Fibroblast of skin of abdomen (primary cell): ENCODE measurements at places on chromosomes 16 and 17.

- no peak for DNase-seq
These were observed 290.4 kb downstream of the ABCC12 start for GRCh38 chr16:47865337-47865855.

GRCh38 chr16:19168371-19169081 is 486 bp downstream of the SYT17 start:
- no peak for DNase-seq

DNA sequence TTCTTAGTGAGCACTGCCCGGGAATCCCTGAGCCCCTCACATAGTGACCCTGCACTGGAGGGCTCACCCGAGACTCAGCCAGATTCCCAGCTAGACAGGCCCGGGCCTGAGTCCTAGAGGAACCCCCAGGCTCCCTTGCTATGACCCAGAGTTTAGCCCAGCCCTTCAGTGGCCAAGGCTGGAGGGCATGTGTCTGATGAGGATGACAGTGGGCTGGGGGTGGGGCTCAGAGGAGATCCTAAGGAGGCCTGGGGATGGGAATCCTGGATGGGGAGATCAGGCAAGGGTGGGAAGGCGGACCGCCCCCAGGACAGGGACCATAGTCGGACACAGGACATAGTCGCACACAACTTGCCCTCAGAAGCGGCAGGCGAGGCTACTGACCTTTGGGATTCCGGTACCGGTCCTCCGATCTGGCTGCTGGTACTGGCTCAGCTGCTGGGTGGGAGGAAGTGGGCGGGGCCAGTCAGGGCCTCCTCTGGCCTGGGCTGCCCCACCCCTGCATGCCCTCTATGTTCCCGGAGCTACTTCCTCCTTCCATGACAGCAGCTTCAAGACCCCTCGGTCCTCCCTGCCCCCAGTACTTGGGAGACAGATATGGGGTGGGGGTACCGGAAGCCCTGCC is 1.1 kb downstream of the CD79B start:
- DNase-seq, result no peak

- DNase-seq, result no peak
These were observed 52.1 kb upstream of the ABCC11 start for GRCh38 chr16:48299471-48299870.

GRCh38 chr17:42782166-42783061 is 2.0 kb downstream of the WNK4 start:
- no peak for DNase-seq

DNA sequence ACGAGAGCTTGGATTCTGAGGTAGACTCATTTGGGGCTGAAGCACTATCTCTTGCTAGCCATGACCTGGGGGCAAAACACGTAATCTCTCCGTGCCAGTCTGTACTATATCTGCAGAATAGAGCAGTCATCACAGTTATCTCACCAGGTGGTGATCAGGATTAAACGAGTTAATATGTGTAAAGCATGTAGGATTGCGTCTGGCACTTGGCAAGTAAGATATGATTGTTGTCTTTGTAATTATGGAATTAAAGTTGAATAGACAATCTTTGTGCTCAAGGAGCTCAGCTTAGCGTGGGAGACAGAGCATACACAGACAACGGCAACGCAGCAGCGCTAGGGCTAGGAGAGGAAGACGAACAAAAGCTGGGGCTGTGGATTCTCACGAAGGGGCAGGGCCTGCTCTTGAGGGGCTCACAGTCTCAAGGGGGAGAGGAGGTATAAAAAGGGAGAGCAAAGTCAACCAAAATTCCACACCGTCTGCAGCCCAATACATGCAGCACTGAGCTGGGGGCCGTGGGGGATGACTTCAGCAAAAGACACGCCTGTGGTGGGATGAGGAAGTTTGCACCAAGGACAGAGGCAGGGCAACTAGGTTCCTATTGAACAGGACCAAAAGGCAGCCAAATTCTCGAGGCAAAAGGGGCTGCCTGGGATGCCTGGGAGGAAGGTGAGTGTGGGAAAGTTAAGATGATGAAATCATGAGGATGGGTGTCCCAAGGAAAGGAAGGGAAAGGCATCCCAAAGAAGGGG is 68.6 kb downstream of the SDK2 start:
- DNase-seq, result no peak

DNA sequence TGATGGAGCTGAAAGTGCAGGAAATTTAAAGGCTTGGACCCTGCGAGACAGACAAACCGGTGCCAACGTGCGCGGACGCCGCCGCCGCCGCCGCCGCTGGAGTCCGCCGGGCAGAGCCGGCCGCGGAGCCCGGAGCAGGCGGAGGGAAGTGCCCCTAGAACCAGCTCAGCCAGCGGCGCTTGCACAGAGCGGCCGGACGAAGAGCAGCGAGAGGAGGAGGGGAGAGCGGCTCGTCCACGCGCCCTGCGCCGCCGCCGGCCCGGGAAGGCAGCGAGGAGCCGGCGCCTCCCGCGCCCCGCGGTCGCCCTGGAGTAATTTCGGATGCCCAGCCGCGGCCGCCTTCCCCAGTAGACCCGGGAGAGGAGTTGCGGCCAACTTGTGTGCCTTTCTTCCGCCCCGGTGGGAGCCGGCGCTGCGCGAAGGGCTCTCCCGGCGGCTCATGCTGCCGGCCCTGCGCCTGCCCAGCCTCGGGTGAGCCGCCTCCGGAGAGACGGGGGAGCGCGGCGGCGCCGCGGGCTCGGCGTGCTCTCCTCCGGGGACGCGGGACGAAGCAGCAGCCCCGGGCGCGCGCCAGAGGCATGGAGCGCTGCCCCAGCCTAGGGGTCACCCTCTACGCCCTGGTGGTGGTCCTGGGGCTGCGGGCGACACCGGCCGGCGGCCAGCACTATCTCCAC is at the start of gene NOG:
TSS of gene NOG (plus strand) at position 54 of the 674 bp plus-strand sequence. CDS start at position 579, 525 bp downstream.
- peak; percentile 76 for DNase-seq

- no peak for DNase-seq
These were observed 75.6 kb downstream of the GNAO1 start for GRCh38 chr16:56266641-56267607.

DNA sequence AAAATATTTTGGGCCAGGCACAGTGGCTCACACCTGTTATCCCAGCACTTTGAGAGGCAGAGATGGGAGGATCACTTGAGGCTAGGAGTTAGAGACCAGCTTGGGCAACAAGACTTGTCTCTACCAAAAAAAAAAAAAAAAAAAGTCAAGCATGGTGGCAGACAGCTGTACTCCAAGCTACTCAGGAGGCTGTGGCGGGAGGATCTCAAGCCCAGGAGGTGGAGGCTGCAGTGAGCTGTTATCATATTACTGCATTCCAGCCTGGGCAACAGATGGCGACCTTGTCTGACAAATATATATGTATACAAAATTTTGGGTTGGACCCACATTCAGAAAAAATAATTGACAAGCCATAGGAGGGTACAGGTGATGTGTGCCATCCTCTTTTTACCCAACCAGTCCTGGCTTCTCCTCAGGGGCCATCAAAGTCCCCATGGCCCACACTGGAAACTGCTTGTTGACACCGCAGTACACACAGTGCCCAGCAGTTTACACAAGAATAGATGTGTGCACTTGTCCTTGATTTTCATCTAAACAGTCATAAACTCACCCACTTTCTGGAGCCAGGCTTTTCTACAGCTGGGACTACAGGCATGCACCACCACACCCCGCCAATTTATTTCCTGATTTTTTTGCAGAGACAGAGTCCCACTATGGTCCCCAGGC is 1.7 kb downstream of the CES2 start:
- no peak for DNase-seq

- DNase-seq, result no peak
These were observed 377 bp upstream of the CRHR1 start for GRCh38 chr17:45783593-45784292.

- no peak for DNase-seq
These were observed 16.6 kb downstream of the SOX8 start for GRCh38 chr16:998211-998610.

DNA sequence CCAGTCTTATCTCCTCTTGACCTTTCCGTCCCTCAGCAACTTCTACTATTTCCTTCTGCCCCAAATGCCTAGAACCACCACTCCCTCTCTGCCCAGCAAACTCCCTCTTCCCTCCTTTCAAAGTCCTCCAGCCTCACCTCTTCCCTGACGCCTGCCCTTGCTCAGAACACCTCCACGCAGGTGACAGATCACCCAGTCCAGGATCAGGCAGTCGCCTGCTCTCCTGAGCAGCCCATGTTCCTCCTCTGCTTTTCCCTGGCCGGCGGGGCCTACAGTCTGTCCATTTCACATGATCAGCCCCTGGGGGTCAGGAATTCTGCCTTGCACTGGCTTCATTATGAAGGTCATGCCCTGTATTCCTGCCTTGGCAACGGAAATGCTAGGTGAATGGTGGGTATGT is 422 bp downstream of the CD300LF start:
- DNase-seq, result no peak

GRCh38 chr16:30974348-30974747 is 10.7 kb upstream of the HSD3B7 start:
- DNase-seq, result no peak

DNA sequence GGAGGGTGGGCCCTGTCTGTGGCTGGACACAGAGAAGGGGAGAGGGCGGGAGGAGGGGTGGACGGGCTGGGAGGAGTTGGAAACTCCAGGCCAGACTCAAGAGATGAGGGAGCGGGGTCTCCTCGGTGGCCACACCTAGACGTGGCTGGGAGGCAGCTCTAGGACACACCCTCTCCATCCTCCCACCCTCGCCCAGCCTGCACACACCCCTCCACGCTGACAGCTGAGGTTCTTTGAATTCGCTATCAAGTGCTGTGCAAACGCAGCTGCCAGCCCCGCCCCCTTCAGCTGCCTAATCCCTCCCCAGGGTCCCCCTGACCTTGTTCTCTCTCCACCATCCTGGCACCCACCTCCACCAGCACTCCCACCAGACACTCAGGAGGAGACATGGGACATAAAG is 48.7 kb downstream of the DNAH17 start:
- no peak for DNase-seq

DNA sequence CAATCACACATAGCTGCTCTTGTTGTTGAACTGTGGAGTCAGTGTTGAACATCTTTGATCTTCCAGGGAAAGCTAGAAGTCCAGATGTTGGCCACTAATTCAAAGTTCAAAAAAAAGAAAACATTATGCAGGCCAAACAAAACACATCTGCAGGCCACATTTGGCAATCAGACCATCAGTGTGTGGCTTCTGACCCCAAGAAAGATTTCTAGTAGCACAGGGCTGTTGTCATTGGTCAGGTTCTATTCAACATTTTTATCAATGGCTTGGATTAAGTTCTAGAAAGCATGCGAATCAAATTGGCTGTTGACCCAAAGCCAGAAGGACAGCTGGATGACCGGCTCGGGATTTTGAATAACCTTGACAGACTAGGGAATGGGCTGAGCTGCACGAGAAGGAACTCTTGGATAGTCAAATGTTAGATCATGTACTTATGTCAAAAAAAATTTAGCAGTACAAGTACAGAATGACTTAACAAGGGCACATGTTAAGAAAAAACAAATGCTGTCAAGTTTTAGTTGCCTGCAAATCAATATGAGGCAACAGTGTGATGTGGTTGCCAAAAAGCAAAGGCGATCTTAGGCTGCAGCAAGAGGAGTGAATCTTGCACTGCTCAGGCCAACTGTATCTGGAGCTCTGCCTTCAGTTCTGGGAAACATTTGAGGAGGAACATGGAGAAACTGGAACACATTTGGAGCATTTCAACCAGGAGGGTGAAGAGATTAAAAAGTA is 187.6 kb downstream of the RGS9 start:
- DNase-seq, result peak; percentile 9

DNA sequence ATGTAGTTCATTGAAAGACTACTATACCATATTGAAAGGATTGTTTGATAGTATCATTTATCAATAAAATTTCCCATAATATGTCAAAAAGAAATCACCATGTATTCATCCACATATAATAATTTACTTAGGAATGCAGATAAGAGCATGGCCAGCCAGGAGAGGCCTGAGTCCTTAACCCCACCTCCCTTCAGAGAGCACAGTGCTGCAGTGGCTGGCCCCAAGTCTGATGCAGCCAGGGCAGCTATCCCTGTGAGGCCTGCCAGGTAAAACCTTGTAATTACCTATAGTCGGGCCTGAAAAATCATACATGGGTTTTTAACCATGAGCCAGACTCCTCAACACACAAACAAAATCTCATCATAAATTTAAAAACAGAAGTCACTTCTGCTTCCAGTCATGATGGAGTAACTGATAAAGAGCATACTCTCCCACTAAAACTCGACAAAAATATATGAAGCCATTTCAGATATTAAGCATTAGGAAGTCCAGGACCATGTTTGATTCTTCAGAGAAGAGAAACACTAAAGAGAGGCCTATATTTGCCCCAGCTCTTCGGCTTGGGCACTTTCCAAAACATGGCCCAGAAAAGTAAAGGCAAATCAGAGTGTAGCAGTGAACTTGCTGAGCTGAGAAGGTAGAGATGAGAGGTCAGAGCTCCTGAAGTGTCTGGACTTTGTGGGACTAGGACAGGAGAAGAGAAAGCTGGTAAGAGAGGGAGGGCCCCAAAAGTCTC is 40.9 kb upstream of the CCNF start:
- no peak for DNase-seq

- no peak for DNase-seq
These were observed 483.1 kb upstream of the ZFHX3 start for GRCh38 chr16:73531021-73531420.

- no peak for DNase-seq
These were observed 17.9 kb upstream of the SMIM5 start for GRCh38 chr17:75615301-75615700.

DNA sequence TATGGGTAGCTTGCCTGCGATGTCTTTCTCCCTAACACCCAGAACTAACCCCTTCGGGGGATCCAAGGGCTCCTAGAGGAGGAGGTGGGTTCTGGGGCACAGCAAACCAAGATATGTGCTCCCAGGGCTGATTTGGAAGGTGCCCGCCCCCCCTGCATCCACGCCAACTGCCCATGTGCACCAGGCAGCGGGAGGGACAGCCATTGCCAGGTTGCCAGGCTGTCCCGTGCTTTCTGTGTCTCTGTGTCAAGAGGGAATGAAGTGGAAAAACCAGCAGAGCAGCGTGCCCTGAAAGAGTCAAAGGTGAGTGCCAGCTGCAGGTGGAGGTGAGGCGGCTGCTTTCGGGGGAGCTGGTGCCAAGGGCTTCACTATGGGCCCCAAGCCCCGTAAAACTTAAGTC is 6.4 kb downstream of the TEKT5 start:
- no peak for DNase-seq

GRCh38 chr16:54115558-54115957 is 171.0 kb downstream of the IRX3 start:
- no peak for DNase-seq

- DNase-seq, result no peak
These were observed 27.8 kb upstream of the TMEM220 start for GRCh38 chr17:10757647-10758046.

DNA sequence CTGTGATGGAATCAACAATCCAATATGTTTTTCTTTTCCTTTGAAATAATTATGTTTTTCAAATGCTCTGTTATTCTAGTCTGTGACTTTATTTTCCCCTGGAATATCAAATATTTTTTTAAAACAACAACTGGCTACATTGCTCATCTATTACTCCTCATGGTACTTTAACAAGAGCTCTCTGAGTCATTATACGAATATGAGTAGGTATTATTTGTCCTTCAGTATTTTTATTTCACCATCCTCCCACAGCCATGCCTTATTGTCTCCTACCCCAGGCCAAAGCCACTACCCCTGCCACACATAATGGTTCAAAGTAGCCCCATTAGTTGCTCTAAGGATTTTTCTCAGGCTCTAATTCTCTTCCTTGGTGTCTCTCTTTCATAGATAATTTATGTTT is 1572.3 kb downstream of the CDH8 start:
- DNase-seq, result no peak
